ENCODE measurements at places on chromosomes 11 and 22.

DNA sequence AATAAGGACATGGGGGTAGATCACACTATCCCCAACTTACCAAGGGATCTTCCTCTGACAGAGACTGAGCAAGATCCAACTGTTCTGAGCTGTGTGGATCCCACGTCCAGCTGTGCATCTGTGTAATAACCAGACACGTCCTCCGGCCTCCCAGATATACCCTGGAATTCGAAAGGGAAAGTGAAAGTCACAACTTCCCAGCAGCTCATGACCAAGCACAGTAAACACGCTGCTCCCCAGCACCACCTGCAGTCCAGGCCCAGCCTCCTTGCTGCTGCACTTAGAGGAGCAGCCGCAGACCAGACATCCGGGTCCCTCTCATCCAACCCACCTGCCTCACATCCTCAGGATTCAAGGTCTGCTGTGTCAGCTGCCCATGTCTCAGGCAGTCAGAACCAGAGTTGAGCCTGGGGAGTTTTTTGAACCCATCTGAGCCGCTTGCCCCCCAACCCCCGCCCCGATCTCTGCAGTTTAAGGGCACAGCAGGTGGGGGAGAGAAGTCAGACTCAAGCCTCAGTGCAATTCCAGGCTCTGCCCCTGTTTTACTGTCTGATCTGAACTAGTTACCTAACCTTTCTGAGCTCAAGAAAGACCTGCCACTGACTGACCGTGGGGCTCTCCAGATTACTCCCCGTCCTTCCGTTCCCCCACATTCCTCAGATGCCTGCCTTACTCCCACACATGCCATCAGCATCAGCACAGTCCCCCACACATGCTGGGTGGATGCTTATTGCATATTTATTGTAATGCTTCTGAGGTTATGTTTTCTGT lies at the start of gene APOL2:
Gene APOL2, minus strand, starts transcription at position 127 of the 771 bp plus-strand sequence. CDS start 6,365 bp downstream, outside the sequence.
- DNase-seq, result no peak

DNA sequence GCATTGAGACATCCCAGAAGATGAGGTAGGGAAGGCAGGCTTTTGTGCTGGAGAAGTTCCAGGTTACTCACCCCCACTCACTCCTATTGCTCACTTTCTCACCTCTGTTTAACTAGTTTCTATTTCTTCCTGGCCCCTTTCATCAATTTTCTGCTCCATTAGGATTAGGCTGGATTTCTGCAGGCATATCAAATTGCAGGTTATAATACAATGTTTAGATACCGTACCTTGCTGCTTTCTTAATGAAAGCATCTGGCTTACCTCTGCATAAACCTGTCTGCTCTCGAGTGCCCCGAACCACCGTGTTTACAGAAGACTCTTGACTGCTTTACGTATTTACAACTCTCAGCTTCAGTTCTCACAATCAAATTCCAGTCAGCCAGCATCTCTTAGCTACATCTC lies 173.7 kb downstream of the ADAMTS15 start:
- no peak for DNase-seq

GRCh38 chr11:33362051-33362910 lies 105.1 kb downstream of the HIPK3 start:
- DNase-seq, result no peak

DNA sequence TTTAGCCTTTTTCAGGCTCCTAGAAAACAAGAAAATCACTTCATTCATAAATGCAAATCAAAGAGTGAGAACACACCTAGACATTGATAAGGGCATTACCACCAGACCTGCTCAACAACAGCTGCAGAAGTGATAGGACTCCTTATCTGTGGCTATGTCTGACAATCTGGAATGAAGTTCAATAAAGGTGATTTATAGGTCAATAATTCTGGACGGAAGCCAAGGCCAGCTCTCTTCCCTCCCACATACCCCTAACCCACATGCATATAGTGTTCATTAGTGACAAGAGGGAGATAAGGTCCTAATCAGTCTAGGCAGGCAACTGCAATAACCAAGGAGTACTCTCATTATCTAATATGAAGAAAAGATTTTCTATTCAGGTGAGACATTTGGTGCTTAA lies 111.3 kb downstream of the ETS1 start:
- no peak for DNase-seq

DNA sequence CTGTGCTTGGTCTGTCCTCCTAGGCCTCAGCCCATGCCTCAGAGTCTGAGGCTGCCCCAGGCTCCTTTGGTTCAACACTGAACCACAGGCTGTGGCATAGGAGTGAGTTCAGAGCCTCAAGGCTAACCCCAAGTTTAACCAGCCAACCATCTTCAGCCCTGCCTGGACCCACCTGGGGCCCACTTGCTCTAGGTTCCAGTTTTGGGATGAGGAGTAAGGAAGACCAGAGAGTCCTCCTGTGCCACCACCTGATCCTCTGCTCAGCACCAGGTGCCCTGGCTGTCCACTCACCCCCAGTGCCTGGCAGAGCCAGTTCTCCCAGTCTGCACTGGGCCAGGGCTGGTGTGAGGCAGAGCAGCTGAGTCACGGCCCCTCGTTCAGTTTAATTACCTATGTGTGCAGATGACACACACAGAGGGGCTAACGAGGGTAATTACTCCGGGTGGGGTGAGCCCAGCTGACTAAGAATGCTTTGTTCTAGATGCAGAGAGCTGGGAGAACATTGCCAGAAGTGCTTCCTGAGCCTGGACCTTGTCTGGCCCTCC lies 12.0 kb upstream of the TMPRSS13 start:
- no peak for DNase-seq

GRCh38 chr22:42365942-42366695 lies 66.1 kb downstream of the NFAM1 start:
- DNase-seq, result no peak

DNA sequence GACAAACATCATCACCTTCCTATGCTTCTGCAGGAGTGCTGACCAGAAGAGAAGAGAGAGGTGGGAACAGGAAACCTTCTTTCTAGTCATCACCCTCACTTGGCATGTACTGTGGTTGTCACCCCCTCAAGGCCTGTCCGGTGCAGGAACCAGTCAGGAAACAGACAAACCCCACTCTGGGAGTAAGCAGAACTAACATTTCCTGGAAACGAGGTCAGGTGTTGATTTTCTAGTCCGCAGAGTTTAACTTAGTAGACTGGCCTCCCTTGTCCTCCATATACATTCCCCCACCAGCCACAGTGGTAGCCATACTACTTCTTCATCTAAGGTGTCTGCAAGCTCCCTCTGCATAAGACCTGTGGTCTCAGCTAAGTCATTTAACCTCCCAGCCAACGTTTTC lies 80.7 kb upstream of the NCAM1 start:
- no peak for DNase-seq

- DNase-seq, result no peak
Measured at GRCh38 chr22:48197189-48197690, 1434.8 kb downstream of the TBC1D22A start.

Data from cortex of kidney (tissue), 1 donor.